CD8-positive, alpha-beta memory T cell (primary cell): ENCODE measurements at places on chromosomes 12 and 14.

DNA sequence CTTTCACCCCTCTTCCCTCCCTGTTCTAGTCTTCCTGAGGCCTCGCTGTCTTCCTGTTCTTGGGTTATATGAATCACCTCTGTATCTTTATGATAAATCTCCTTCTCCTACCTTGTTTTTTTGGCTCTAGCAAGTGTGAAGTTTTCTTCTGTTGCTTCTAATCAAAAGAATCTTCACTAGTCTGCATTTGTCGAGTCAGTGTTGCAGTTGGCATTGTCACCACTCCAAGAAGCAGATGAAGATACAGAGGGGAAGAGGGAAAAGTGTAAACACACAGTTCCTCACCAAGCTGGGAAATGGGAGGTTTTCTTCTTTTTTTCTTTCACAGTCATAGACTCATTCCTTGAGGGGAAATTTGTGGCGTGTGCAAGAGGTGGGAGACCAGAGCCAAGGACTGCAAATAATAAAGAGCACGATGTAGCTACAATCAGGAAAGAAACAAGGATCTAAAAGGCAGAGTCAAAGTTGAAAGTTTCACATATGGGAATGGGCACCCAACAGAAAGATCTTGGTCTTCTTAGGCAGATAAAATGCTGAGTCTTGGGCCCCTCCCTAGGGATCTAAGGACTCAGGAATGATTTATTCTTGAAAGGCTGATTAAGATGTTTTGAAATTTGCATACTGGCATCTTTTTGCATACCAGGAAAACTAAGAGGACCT, 22.2 kb upstream of the PRICKLE1 start:
- DNase-seq = no peak

DNA sequence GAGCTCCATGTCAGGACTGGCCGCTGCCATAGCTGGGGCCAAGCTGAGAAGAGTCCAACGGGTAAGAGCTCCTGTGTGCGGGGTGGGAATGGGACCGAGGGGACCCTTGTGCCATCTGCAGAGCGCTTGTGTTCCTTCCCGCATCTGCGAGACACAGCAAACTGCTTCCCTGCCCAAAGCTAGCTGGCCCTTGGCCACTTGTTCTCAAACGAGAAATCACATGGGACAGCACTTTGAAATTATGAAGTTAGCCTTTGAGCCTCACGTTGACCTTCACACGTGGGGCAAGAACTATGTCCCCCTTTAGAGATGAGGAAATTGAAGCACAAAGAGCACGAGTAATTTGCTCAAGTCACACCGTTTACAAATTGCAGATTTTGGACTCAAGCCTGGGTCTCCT, 30.8 kb downstream of the DEGS2 start:
- DNase-seq = no peak

DNA sequence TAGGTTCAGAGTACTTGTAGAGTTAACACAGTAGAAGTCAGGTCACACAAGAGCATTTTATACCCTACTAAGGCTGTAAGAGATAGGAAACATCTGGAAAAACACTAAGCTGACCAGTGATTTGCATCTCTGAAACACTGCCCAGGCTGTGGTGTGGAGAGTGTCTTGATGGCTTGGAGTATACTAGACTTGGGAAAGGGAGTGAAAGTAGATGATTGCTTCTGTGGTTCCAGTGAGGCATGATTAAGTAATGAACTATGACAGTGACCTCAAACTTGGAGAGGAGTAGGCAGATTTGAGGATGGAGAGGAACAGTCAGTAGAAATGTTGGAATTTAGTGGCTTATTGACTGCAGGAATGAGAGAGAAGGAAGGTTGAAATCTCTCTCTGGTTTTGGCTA, 201.2 kb downstream of the FLRT2 start:
- no peak for DNase-seq

GRCh38 chr14:42113358-42114069, 506.8 kb downstream of the LRFN5 start:
- no peak for DNase-seq

DNA sequence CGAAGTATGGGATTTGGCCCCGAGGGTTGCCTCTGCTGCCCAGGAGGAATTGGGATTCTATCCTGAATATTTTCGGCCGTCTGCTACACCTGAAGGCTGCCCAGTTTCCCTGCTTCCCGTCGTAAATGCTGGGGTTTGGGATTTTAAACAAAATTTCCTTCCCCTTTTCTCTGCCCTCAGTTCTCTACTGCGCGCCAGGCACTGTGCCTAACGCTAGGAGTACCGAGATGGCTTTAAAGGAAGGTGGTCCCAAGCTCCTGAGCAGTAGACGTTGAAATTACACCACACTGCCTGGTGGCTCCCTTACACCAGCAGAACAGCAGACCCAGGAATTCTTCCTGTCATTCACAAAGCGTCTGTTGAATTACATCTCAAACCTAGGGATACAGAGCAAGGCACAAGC, 566 bp upstream of the PRDM4 start:
- no peak for DNase-seq

GRCh38 chr14:55130196-55130550, 1.1 kb downstream of the LGALS3 start:
- no peak for DNase-seq

GRCh38 chr12:71197460-71197859, 39.7 kb upstream of the TSPAN8 start:
- no peak for DNase-seq

DNA sequence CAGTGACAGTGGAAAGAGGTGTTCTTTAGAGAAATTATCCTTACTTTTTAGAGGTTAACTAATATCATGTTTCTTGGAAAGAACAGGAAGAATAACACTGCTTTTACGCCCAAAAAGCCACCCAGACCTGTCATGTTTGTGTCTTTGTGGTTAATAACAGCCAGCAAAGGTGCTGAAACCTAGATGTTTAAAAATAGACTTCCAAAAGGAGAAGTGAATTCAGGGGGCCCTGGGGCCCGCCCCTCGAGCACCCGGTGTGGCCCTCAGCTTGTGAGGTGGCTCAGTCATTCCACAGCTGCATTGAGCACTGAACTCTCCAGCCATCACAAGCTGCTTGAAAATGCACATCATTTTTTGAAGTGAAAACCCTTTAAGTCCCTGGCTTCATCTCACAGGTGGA, 20.8 kb upstream of the AMN start:
- DNase-seq = no peak

- no peak for DNase-seq
These were observed 19.4 kb downstream of the RHOJ start for GRCh38 chr14:63223596-63223995.

GRCh38 chr12:121576851-121577391, 3.9 kb downstream of the KDM2B start:
- DNase-seq = no peak
